Anterior cingulate cortex (tissue), 58 donors: ENCODE measurements at places on chromosomes 11 and 22.
A peak's percentile ranks its signal among the peaks of the same experiment; 100 is the strongest.

DNA sequence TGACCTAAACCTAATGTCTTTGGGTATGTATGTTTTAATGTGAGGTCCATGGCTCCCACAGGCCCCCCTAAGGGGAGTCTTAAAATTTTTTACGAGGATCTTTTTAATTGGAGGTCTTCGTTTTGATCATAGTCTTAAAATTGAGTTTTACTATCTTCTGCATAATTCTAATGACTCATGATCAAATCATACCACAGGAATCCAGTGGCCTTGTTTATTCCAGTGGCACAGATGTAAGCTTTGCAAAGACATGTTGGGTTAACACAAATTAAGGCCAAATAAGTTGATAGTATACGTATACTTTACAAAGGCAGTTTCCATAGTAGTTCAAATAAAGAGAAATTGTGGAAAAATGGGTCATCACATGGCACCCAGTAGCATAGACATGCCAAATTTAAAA, 33.9 kb upstream of the FJX1 start:
- no peak for DNase-seq

DNA sequence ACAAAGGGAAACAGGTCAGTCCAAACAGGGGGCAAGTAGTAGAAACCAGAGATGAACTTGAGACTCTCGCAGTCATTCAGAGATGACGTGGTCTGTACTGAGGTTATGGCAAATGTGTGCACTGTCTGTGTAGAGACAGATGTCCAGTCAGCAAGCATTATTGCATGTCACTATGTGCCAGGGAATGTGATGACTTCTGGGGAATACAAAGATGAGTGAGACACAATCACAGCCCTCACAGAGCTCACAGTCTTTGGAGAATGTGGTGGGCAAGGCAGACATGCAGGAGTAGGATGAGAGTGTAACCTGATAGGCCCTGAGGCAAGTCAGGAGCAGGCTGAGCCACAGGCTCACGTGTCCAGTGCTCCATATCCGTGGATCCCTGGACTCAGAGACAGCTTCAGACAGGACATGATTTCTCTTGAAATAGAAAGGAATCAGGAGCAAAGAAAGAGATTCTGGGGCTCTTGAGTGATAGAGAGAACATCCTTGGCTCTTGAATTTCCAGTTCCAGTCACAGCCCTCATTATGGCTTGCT, 550.7 kb downstream of the ETS1 start:
- DNase-seq: no peak

DNA sequence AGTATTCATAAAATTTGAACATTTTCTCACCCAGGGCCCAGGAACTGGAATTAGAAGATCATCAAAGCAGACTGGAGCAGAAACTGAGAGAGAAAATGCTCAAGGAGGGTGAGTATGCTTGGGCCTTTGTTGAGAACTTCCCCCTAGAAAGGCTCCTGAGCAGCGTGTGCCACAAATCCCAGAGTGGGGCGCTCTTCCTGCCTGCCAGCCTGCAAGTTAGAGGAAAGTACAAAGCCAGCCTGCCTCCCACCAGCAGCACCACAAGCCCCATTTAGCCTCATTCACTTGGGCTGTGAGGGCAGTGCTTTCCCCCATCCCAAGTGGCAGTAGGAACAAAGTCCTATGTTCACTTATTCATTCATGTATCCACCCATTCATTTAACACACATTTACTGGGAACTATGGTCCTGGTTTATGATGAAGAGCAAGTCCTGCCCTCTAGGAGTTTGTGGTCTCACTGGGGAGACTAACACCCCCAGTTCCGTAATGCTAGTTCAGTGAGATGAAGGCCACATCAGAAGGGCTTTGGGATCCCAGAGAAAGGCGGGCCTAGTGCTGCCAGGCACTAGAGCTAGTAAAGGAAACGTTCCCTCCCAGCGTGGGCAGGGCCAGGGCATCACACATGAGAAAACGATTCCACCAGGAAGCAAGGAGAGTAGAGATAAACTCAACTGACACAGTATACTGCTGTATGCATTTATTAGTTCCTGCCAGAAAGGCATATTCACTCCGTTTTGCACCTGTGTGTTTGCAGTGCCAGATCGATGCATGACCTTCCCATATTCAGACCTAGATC, 22.4 kb upstream of the PARVA start:
- DNase-seq: no peak

- no peak for DNase-seq
These were observed 6.5 kb downstream of the RBFOX2 start for GRCh38 chr22:36022162-36022561.

DNA sequence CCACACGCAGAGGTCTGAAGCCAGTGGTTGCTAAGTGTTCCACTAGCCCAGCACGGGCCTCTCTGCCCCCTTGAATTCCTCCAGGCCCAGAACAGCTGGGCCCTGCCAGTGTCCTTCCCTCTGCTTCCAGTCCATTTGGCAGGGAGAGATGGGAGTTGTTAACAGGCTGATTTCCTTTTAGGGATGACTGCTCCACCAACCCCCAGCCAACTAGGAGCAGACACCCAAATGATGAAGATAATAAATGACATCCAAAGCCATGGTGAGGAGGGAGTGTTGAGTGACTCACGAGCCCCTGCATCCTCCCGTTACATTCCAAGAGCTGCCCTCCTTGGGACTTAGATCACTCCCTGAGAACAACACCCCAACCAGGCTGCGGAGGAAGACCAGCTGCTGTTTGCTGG, 20.6 kb downstream of the PARVA start:
- no peak for DNase-seq

DNA sequence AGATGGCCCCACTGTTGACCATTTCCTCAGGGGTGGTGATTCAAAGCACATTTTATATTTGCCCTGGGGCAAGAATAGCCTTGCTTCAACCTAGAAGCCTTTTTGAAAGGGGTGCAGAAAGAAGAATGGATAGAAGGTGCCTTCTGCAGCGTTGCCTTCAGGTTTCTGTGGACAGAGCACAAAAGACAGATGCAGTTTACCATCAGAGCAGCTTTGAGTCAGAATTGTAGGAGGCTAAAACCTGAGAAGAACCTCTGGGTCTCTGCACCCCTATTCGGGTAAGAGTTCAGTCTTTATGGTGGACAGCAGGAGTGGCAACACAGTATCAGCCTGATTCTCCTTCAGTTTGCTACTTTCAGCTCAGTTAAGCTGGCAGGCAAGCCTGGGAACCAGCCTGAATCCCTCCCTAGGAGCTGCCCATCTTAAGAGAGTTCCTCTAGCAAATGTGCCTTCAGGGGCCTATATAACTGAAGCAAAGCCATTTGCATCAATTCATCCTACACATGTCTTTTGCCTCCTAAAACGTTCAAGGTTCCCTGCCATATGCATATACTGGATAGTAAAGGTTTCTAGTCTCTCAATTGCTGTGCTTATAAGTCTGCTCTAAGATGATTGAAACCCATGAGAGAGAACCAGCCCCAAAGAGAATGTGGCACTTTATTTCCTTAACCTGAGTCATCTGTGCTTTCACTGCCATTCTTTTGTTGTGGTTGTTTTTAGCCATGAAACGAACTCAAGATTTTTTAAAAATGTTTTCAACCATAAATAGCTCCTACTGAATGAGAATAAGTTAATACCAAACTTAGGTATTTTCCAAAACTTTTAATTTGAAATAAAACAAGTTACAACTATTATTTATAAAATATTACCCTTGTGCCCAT, 123.0 kb downstream of the TRIM44 start:
- DNase-seq: no peak

DNA sequence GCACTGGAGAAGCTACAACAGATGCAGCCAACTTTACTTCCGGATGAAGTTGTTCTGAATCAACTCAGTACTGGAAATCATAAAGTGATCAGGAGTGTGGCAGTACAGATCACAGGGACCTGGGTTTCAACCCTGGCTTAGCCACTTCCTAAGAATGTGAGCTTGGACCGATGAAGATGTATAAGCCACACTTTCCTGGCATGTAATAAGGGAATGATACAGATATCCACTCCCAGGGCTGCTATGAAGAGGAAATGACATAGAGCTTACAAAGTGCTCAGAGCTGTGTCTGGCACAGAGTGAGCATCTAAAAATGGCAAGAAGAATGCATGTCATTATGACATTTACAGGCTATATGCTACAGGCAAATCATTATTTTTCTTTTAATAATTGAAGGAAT, 378.7 kb downstream of the NTM start:
- no peak for DNase-seq

DNA sequence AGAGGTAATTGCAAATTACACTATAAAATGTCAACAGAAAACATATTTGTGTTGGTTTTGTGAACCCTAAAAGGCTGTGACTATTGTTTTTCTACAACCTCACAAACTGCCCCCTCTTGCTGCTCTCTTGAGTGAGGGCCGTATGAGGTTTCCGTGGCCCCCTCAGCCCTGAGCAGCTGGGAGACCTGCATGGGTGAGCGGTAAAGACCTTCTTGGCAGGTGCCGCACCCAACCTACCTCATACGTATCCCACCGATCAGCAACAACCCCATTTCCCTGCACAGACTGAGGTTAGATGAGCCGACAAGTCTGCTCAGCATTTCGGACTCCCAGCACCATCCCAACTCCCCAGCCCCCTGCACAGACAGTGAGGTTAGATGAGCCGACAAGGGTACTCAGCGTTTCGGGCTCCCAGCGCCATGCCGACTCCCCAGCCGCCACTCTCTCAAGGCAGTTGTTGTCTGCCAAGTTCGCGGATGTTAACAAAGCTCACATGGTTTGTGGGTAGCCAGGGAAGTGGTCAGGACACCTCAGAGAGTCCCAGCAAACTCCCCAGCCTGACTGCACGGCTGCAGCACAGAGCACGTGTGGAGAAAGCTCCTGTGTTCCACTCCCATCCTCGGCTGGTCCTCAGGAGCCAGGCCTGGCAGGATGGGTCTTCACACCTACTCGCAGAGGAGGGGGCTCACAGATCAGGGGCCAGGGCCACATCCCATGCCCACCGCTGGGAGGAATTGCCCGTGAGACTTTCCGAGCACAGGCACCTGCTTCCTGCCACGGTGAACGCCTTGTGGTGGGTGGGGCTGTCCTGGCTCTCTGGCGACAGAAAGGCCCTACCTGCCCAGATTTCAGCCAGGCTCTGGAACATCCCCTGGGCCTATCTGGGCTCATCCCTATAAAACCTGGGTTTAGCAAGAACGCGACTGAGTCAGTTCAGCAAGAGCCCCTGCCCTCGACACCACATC, 502.9 kb downstream of the BRD1 start:
- no peak for DNase-seq

DNA sequence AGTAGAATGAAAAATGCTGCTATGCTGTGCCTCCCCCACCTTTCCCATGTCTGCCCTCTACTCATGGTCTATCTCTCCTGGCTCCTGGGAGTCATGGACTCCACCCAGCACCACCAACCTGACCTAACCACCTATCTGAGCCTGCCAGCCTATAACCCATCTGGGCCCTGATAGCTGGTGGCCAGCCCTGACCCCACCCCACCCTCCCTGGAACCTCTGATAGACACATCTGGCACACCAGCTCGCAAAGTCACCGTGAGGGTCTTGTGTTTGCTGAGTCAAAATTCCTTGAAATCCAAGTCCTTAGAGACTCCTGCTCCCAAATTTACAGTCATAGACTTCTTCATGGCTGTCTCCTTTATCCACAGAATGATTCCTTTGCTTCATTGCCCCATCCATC, 14.9 kb upstream of the HBE1 start:
- DNase-seq: no peak

DNA sequence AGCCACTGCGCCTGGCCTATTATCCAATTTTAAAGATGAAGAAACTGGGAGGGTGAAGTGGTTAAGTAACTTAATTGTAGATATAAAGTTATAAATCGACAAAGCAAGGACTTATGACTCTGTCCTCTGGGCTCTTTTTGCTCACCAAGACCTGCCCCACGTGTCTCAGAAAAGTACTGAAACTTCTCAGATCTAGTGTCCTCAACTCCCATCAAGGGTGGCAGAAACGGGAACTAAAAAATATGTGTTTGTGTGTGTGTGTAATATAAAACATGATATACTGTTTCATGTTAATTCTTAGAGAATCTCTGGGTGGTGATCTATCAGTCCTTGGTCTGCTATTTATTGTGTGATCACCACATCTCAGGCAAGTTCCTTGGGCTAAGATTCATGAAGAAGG, 104.9 kb downstream of the GAB2 start:
- no peak for DNase-seq

DNA sequence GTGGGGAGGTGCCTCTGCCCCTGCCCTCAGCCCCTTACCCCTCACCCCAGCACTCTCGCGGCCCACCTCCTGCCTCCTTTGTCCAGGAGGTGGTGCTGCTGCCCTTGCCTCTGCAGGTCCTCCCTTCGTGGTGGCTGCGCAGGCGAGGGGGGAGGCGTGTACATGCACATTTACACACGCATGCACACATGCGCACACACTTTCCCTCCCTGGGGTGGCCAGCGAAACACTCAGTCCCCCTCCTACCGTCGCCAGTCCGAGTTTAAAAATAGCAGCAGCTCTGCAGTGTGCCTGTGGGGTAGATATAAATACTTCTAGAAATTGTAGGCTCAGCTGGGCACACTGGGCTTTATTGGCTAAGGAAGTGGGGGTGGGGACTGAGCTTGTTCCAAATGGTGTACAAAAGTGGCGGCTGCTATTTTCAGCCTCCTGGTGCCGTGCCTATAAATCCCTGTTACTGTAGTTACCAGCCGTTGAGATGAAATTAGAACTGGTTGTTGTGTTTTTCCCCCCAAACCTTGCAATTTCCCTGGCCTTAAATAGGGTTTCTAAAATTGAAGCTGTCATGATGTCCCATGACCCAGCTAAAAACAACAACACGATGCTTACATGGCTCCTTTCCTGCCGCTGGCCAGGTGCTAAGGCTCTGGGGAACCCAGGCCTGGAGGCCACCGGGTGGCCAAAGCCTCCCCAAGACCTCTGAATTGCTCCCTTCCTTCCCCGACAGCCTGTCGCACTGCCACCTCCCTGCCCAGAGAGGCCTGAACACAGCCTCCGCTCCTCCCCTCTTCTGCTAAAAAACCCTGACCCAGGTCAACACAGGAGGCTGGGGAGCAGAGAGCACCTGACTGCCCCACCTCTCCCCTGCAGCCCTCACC, 12.4 kb downstream of the PICK1 start:
- DNase-seq: peak; percentile 83

GRCh38 chr11:30538251-30538650, 47.9 kb downstream of the MPPED2 start:
- no peak for DNase-seq

DNA sequence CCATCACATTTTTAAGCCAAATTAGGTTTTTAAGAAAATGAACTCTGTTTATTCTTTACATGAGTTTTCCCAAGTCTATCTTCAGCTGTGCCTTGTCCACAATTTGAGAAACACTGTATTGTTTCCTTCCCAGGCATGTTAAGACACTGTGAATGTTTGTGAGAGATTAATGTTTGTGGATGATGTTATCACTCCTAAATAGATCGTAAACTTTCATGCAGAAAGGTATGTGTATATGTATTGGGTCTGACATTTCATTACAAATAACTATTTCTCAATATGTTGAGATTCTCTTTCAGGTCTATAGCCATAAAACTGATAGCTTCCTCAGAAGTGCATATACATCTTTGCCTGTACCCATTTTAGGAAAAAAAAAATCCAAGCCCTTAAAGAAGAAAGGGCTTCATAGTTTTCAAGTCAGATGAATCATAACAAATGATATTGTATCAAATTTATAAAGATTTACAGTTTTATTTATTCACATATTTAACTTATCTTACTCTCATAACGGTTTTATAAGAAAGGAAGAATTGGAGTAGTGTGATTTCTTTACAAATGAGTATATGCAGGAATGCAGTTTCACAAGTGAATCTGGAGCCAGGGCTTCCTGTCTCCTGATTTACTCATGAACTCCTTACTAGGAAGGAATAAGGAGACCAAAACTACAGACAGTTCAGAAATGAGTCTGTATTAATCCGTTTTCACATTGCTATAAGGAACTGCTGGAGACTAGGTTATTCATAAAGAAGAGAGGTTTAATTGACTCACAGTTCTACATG, 11.2 kb downstream of the OR8D1 start:
- no peak for DNase-seq
